ENCODE measurements at places on chromosomes 6 and 20.
A peak's percentile ranks its signal among the peaks of the same experiment; 100 is the strongest.

GRCh38 chr20:54560357-54560756 lies 85.0 kb downstream of the DOK5 start:
- ATAC-seq, result no peak

GRCh38 chr6:162974685-162975084 lies 246.9 kb downstream of the PACRG start:
- no peak for ATAC-seq

DNA sequence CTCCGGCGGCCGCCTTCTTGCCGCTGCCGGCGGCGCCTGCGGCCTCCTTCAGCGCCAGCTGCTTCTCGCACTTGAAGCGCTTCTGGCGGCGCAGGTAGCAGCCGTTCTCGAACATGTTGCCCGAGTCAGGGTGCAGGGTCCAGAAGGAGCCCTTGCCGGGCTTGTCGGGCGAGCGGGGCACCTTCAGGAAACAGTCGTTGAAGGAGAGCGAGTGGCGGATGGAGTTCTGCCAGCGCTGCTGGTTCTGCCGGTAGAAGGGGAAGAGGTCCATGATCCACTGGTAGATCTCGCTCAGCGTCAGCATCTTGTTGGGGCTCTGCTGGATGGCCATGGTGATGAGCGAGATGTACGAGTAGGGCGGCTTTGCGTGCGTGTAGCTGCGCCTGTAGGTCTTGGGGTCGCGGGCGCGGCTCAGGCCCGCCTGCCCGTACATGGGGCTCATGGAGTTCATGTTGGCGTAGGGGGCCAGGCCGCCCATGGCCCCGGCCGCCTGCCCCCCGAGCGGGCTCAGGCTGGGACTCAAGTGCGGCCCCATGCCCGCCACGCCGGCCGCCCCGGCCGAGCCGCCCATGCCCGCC lies 1.9 kb downstream of the FOXA2 start:
- no peak for ATAC-seq

DNA sequence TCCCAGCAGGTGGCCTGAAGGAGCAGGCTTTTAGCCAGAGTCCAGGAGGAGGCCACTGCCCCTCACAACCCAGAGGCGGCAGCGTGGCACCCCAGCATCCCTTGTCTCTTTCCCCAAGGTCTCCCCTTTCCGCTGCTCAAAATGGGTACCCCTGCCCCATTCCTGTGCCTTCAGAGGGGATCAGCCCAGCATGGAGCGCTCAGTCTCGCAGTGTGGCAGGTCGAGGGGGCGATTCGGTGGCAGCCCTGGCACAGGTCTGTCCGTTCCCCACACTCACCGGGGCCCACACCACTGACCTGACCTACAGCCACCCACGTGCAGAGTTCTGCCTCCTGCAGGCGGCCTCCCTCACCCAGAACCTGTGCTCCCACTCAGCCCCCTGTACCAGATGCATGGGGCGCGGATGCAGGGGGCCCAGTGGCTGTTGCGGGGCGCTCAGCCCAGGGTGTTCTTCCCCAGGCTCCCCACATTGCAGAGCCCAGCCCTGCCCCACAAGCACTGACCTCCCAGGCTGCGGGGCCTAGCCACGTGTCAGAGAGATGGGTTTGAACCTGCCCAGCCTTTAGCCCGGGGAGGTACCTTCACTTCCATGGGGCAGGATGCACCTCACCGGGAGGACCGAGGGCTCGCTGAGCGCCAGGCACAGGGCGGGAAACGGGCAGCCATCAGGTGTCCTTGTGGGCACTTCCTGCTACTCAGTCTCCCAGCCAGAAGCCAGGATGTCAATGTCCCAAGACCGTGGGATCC lies 41.8 kb downstream of the DSTN start:
- peak; percentile 56 for ATAC-seq

- ATAC-seq, result no peak
Observed at GRCh38 chr6:69294862-69295261, 501.9 kb downstream of the LMBRD1 start.

DNA sequence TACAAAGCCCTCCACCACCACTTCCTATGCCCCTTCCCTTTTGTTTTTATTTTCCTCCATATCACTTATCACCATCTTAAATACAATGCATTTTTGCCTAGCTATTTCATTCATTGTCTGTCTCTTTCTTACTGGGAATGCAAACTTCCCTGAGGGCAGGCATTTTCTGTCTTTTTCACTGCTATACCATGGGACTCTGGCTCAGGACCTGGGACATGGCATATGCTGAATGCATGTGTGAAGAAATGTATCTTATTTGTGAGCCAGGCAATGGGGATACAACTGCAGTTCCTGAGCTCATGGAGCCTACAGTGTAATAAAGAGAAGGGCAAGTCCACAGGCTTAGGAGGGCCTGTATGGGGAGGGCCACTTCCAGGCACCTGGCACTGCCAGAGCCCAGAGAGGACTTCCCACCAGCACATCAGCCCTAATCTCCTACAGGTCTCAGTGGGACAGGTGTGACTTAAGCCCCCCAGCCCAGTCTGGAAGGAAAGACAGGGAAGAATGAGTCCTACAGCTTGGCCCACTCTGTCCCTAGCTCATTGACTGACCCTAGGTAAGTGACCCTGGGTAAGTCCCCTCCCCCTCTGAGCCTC lies 43.2 kb downstream of the TFEB start:
- no peak for ATAC-seq
